GM12864 (cell line): ENCODE measurements at places on chromosomes 1 and 21.

- no peak for DNase-seq
Measured at GRCh38 chr1:52057255-52057654, 1.2 kb downstream of the BTF3L4 start.

GRCh38 chr1:40923511-40924020, 55.9 kb upstream of the CTPS1 start:
- DNase-seq: no peak

DNA sequence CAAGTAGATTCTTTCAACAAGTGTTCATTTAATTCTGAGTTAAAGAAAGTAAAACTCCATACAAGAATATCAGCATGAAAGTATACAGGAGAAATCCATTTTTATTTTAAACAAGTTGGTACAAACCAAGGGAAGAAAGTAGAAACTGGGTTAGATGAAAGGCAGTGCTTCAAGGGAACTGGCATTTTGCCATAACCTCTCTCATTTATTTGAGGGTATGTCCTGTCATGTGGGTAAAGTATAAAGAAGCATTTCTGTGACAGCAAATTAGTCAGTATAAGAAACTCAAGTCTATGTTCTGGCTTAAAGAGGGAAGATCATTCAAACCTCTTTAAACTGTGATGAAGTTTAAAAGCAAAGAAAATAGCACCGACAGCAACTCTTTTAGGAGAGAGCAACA, 32.0 kb downstream of the OLFM3 start:
- no peak for DNase-seq

DNA sequence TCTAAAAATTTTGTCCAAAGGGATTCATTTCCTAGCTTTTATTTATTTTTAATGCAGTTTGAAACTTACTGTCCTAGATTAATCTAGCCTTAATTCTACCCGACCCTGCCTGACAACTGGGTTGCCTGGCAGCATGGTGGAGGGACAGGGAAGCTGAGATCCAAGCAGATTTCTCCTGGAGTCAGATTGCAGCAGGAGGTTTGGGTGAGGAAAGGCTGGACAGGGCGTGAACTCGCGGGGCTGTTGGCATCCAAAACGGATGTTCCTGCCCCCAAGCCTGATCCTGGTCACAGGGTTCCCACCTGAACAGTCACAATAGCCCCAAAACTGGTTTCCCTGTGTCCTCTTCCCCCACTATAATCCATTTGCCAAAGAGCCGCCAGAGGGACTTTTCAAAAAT, 23.2 kb downstream of the TCEA3 start:
- DNase-seq: no peak

DNA sequence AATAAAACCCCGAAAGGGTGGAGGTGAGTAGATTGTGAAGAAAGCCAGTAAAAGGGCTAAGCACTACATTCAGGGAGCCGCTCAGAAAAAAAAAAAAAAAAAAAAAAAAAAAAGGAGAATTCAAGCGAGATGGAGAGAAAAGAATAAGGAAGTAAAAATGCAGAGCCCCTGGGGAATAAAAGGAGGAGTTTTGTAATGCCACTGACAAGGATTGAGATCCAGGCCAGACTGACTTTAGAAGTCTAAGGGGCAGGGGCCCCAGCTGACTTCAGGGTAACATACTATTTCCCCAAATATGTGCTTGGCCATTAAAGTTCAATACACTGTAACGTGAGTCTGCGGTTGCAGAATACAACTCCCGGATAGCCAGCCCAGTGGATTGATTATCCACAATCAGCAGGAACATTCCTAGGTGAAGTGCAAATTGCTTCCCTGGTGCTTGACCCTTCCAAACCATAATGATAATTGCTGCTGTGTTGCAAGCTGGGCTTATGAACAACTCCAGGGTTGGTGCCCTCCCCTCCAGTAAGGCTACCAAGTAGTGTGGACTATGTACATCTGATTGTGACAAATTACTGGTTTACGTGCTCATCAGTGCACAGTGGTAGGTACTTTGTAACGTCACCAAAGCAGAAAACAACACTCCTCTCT, 30.7 kb upstream of the RRP15 start:
- DNase-seq: no peak

DNA sequence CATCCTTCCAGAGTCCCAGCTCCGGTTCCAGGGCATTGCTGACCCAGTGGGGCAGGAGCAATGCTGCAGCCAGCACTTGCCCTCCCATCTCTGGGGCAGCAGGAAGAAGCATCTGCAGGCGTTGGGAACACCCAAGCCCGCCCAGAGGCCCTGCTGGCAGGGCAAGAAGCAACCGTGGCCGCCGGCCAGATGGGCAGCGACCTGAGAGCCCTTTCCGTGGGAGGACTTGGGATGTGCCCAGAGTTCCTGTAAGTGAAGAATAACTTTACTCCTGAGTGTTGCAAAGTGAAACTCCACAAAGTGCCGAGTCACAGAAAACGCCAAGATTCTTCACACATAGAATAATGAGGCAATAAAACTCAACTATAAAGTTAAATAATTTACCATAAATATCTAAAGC, 46.0 kb downstream of the GRIK3 start:
- no peak for DNase-seq

- no peak for DNase-seq
Measured at GRCh38 chr1:31529999-31530684, 46.2 kb upstream of the TINAGL1 start.

DNA sequence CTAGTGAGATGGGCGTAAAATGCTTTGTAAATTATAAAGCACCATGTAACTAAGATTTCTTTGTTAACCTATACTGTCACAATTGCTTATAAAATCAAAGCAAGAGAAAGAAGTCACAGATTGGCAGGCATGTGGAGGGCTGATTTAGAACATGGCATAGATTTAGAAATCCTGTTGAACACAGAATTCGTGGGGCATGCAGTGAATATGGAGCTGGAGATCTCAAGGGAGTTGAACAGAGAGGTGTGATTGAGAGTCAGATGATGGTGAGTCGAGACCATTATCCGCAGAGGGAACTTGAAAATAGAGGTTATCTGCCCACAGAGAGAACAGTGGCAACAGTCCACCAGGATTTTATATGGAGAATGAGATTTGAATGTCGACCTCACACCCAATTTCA, 27.6 kb downstream of the PBX1 start:
- DNase-seq: no peak

- no peak for DNase-seq
Measured at GRCh38 chr21:41466024-41466820, 40.2 kb downstream of the MX1 start.

DNA sequence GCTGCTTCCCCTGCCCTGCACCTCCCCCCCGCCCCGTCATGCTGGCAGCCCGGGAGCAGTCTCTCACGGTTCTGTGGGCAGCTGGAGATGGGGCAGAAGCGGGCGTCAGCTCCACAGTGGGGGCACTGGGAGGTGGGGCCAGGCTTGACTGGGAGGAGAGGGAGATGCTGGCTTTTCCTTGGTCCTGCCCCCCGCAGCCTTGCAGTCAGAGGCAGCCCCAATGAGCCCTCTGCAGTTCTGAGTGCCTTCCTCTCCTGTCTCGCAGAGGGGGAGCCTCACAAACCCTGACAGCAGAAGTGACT, 21.7 kb downstream of the ARHGEF10L start:
- no peak for DNase-seq

DNA sequence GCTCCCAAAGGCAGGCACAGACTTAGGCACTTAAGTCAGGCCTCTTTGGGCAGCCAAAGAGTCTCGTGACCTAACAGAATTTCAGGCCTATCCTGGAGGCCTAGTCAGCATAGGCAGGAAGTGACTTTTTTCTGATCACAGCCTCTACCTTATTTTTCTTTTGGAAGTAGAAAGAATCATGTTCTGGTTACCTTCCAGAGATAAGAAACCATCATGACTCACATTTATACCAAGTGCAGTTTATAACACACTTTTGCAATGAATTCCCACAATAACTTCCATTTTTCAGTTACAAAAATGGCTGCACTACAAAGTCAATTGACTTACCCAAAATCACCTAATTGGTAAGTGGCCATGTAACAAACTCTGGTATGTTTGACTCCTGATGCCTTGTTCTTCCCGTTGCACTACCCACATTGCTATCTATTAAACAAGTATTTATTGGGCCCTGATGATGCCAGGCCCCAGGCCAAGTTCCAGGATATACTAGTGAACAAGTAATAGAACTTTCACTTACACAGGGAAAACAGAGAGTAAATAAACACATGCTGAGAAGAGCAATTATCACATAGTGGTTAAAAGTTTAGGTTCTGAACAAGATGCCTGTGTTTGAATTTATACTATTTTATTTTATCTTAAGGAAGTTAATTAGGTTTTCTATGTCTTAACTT, 74.3 kb downstream of the SH3GLB1 start:
- no peak for DNase-seq

DNA sequence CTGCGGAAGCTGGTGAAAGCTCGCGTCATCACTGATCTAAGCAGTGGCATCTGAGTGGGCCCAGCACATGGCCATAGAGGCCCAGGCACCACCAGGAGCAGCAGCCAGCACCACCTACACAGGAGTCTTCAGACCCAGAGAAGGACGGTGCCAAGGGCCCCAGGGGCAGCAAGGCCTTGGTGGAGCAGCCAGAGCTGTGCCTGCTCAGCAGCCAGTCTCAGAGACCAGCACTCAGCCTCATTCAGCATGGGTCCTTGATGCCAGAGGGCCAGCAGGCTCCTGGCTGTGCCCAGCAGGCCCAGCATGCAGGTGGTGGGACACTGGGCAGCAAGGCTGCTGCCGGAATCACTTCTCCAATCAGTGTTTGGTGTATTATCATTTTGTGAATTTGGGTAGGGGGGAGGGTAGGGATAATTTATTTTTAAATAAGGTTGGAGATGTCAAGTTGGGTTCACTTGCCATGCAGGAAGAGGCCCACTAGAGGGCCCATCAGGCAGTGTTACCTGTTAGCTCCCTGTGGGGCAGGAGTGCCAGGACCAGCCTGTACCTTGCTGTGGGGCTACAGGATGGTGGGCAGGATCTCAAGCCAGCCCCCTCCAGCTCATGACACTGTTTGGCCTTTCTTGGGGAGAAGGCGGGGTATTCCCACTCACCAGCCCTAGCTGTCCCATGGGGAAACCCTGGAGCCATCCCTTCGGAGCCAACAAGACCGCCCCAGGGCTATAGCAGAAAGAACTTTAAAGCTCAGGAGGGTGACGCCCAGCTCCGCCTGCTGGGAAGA, 3.2 kb upstream of the ARTN start:
- no peak for DNase-seq
